ENCODE measurements at places on chromosomes 7 and 10.

DNA sequence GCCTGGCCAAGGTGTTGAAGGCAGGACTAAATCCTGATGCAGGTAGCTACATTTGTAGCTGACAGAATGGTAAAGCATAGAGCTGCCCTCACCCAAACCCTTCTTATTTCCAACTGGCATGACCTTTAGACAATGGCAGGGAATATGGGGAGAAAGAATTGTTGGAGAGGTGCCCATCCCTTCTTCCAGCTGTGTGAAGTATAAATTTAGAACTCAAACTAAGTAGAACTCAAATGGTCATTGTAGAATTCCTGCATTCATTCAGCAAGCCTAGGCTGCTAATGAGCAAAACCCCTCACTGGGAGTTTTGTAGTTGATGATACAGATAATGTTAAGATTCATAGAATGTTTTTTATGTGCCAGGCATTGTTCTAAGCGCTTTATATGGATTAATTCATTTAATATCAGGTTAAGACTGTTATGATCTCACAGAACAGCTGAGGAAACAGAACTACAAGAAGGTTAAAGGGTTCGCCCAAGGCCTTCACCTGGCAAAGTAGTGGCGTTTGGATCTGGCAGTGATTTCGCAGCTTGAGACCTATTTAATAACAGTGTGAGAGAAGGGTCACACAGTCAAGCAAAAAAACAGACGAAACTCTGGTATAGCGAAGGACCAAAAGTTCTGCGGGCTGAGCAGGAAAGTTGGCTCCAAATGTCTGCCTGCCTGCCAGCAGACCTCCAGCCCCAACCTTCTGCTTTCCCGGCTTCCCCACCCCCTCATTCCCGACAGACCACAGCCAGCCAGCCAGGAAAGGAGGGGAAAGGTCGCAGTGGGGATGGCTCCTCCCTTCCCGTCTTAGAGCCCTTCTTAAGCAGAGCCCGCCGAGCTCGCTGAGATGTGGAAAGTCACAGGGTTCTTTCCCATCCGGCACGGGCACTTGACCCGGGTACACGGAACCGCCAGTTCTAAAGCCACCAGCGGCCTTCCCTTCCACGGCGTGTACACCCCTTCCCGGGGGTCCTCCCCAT is 1.6 kb upstream of the HILPDA start:
- peak; percentile 65 for DNase-seq

- no peak for DNase-seq
Measured at GRCh38 chr10:58023341-58024073, 244.2 kb downstream of the IPMK start.

DNA sequence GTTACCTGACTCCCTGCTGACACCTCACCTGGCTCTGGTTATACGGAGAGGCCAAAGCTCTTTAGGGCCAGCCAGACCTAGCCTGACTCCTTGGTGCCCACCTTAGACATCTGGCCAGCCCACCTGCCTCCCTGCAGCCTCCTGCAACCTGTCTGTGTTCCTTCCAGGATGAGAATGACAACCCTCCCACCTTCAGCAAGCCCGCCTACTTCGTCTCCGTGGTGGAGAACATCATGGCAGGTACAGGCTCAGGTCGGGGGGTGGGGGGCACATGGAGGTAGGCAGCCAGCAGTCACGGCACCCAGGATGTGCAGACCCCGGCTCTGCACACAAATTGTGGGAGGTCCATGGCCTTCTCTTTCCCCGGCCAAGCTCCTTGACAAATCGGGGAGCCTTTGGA is 32.1 kb downstream of the C10orf105 start:
- no peak for DNase-seq

DNA sequence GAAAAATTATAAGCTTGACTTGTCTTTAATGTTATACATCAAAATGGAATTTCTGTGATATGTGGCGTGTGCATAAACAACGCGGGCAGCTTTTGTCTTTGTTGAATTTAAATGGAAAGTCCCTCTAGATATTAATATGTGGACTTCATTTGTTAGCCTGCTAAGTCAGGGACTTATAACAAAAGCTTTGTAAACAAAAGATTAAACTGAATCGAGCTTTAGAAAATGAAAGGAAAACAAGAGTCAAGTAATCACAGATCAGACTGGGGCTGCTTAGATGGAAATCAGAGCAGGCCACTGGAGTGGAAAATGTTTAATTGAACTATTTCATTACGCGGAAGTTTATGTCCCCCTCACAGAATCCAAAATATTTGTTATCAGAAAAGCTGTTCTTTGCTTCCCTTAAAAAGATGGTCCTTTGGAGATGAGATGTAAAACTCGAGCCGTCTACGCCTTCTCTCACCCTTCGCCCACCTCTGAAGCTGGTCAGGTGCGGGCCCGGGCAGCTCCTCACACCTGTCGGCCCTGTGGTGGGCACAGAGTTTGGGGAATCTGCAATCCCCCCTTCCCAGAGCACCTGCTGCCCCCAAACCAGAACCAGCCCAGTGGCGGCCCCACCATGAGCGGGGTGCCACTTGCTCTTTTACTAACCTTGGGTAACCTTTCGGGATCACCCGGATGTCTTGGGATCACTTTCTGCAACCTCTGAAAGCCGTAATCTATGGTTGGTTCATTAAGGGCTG is 116.2 kb downstream of the EBF3 start:
- no peak for DNase-seq

DNA sequence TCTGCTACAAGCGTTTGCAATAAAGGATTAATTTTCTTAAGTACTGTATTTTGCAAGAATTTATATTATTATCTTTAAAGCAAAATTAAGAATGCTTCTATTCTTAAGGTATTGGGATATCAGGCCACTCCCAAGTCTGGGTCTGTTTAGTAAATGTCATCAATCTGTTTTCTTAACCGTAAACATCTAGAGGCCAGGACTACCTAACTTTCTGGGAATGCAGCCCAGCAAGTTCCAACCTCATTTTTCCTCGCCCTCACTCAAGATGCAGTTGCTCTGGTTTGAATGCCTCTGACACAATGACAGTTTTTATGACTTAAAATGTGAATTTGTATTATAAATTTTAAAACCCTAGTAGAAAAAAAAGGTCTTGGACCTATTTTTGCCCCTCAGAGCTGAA is 143.5 kb downstream of the INHBA start:
- no peak for DNase-seq

DNA sequence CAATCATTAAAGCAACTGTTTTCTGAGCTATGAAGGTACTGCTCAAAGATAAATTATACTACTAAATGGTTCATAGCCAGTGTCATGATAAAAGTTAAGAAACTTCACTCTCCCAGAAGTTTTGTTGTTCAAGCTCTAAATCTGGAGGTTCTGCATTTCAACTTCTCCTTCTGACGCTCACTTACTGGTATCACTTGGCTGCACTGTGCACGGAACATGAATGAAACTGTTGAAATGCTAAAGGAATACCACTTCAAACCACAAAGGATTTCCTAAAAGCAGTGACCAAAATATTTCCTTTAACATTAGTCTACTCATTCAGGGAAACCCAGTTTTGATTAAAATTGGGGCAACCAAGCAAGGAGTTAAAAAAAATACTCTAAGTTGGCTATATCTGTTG is 93.6 kb downstream of the UBE2H start:
- DNase-seq: no peak

GRCh38 chr7:144796919-144797318 is 38.9 kb downstream of the TPK1 start:
- no peak for DNase-seq
